ENCODE measurements at places on chromosomes 2 and 18.

DNA sequence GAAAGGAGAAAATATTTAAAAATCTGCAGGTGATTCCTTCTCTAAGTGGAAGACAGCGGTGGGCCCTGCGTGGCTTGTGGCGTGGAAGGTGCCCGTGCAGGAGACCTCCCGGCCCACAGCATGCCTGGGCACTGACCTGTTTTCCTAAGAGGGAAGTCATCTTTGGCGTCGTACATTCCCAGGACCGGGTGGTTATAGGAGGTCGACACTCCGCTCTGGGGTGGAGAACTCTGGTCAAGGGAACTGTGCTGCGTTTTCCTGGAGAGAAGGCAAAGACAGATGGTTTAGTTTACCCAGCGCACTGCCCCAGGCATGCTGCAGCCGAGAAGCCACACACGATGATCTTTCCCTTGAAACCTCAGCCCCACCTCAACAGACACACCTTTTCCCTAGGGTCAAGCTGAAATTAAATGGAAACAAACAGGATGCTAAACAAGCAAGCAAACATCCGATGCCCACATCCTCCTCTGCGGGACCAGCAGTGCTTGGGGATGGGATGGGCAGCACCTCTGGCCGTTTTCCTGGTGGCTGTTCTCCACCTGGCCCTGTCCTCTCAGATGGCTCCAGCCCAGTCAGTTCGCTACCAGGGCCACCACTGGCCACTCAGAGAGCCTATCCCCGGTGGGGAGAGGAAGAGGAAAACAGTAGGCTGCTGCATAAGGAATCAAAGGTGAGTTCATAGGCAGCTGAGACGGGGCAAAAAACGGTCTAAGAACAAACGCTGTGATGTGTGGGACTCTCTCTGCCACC, 244.1 kb downstream of the HDAC4 start:
- no peak for DNase-seq

GRCh38 chr2:43149482-43150107, 76.8 kb downstream of the ZFP36L2 start:
- peak; percentile 52 for DNase-seq

GRCh38 chr2:121196849-121197155, 88.2 kb downstream of the TFCP2L1 start:
- no peak for DNase-seq

DNA sequence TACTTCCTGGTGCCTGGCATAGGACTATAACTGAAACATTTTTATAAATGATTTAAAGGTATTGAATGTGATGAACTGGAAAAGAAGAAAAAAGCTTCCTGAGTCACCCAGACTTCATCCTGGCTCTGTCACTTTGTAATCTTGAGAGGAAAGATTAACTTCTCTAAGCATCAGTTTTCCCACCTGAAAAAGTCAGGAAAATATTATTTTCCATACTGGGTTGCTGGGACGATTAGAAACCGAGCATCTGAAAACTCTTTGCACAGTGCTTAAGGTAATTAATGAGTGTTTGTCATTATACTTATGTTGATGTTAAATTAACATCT, 71.8 kb downstream of the FMNL2 start:
- DNase-seq, result no peak

DNA sequence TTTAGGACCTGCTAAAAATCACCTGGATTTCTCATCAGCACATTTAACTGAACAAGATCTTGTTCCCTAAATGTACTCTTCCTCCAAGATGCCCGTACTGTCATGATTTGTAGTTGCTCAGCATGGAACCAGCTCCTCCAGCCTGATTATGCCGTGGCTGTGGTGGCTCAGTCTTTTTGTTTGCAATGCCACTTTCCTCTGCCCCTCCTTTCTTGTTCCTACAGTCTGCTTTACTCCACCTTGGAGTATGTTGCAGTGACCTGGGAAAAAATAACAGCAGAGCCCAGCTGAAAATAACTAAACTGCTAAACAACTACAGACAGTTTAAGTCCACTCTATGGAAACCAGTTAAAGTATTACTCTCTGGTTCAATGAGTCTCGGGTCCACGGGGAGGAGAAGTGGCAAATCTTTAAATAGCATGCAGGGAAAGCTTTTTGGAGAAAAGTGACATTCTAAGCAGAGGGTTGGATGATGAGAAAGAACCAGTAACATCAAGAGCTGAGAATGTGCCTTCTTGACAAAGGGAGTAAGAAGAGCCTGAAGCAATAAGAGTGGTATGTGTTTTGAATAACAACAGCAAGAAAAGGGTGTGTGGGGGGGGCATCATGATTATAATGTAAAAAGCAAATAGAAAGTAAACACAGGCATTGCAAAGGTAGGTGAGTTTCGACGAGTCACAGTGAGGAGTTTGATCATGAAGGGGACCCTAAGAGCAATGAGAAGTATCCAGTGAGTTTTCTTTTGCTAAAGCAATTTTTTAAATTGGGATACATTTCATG, 225.7 kb downstream of the TMX3 start:
- no peak for DNase-seq

DNA sequence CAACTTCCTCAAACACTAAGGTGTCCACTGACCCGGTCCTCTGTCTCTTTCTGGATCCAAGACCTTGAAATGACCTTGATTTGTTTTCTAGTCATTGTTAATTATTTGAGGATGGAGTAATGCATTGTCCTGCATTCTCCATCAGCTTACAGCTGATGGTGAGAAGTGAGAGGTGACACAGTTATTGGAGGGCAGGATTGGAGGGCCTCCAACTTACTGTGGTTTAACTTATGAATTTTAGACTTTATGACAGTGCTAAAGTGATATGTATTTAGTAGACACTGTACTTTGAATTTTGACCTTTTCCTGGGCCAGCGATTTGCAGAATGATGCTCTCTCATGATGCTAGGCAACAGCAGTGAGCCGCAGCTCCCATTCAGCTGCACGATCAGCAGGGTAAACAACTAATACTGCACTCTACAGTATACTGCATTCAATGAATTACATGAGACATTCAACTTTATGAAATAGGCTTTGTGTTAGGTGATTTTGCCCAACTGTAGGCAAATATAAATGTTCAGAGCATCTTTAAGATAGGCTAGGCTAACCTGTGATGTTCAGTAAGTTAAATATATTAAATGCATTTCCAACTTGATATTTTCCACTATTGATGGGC, 200.0 kb upstream of the MEX3C start:
- DNase-seq, result no peak

DNA sequence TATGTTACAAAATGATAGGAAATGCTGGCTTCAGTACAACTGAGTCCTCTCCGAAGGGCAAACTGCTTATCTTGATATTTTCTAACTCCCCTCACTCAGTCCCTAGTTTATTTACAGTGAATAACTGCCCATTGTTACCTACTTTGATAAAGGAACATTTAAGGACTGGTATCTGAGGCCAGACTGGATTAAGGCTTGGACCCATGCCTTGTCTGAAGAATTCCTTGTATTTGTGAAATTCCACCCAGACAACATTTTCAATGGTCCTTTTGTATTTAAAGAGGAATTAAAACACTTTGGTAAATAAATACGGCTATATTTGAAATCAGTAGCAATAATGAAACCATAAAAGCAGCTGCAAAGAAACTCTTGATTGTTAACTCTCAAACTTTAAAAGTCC, 58.3 kb downstream of the PELI1 start:
- DNase-seq, result no peak

DNA sequence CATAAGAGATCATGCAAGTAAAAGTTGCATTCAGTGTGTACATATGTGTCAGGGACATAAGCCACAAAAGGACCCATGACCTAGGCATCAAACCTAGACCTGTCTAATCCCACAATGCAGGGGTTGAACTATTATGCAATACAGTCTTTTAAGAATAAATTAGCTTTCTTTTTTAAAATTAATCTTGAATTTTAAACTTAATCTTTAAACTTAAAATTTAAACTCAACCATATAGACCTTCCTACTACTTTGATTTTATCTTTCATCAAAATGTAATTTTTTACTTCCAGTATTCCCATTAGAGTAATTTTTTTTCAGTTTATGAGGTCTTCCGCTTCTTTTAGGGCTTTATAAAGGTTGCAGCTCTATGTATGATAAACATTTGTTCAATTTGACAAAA, 702.9 kb downstream of the SUCLG1 start:
- DNase-seq, result no peak

DNA sequence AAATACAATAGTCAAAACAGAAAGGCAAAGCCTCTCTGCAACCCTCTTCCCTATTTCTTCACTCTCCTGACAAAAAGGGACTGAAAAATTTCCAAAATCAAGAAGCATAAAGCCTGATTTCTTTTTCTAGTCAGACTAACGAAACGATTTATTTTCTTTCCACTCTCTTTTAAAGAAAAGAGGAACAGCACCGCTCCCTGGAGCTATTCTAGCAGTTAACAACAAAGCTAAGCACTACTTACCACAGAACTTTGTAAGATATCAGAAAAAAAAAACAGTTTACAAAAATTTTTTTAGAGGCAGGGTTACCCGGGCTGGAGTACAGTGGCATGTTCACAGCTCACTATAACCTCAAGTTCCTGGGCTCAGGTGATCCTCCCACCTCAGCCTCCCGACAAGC, 14.4 kb upstream of the FHL2 start:
- DNase-seq, result no peak

GRCh38 chr2:56754066-56754615, 570.4 kb downstream of the CCDC85A start:
- DNase-seq, result no peak

GRCh38 chr2:132438691-132439090, 22.1 kb downstream of the GPR39 start:
- DNase-seq, result no peak

DNA sequence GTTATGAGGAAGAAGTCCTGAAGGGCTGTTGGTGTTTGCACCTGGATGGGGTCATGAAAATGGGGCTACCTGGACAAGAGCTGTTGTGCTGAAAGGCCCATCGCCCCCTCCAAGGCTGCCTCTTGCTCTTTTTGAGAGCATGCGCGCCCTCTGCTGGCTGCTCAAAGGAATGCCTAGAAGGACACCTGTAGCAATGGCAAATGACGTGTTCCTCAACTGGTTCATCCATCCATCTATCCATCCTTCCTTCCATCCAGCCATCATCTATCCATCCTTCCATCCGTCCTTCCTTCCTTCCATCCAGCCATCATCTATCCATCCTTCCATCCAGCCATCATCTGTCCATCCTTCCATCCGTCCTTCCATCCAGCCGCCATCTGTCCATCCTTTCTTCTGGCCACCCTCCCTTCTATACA, 17.2 kb upstream of the RPL31 start:
- peak; percentile 70 for DNase-seq

DNA sequence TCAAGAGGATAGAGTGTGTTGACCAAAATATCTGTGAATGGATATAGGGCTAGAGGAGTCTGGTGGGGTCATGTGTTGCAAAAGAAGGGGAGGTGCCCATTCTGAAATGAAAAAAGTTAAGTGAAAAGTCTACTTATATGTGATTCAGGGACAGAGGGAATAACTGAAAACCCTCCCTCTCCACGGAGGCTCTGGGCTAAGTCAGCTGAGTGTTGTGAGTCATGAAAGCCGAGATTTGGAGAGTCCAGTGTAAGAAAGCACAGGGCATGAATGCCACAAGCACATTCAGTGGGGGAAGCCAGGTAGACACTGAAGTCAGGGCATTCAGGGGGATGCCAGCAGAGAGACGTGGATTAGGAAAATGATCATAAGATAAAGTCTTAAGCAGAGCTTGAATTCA, 871.9 kb downstream of the TSN start:
- DNase-seq, result no peak

GRCh38 chr18:23154823-23155500, 19.7 kb downstream of the CABLES1 start:
- no peak for DNase-seq

Measured in CD4-positive, alpha-beta T cell treated with Interleukin-15 for 4 hours (primary cell).